ENCODE measurements at places on chromosomes 7 and 10.

DNA sequence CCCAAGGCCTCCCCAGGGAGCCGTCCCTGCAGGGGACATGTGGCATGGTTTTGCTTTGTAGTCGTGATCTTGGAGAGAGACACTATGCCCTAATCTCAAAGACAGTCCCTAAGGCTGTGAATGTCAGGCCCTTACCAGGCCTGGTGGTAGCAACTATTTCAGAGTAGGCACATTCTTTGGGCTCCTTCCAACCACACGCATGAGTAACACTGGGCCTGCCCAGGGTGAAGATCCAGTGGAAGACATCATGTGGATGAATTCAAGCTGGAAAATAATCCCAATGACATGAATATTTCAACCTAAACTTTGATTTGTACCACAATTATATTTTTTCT, 39.5 kb upstream of the INSIG1 start:
- DNase-seq: peak; percentile 95

- no peak for DNase-seq
Measured at GRCh38 chr7:55533050-55533728, 39.1 kb downstream of the VOPP1 start.

GRCh38 chr7:7562736-7563135, 3.9 kb upstream of the MIOS start:
- peak; percentile 84 for DNase-seq

DNA sequence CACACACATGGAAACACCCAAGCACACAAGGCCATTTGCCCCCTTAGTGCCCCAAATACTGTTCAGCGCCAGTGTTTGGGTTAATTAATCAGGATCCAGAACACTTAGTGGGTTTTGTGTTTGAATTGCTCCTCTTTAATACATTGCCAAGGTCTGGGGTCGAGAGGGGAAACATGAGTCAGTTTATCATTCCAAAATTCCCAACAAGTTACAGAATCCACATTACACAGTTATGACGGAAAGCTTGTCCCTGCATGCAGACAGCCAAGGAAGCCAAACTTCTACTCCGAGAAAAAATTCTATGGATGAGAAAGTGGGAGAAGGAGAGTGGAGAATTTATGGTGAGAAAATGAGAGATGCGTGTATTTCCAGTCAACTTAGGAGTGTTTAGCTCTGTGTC, 189.0 kb downstream of the NPSR1 start:
- DNase-seq: no peak

Measured in fibroblast of gingiva (primary cell).